ENCODE measurements at places on chromosomes 3 and 15.
A peak's percentile ranks its signal among the peaks of the same experiment; 100 is the strongest.

GRCh38 chr3:121621491-121621890 lies 28.3 kb downstream of the FBXO40 start:
- no peak for DNase-seq

GRCh38 chr3:14863333-14864100 lies 44.8 kb downstream of the FGD5 start:
- DNase-seq = no peak

- no peak for DNase-seq
Measured at GRCh38 chr3:10339376-10339955, 18.6 kb upstream of the SEC13 start.

GRCh38 chr3:128551451-128551850 lies 58.5 kb upstream of the GATA2 start:
- no peak for DNase-seq

DNA sequence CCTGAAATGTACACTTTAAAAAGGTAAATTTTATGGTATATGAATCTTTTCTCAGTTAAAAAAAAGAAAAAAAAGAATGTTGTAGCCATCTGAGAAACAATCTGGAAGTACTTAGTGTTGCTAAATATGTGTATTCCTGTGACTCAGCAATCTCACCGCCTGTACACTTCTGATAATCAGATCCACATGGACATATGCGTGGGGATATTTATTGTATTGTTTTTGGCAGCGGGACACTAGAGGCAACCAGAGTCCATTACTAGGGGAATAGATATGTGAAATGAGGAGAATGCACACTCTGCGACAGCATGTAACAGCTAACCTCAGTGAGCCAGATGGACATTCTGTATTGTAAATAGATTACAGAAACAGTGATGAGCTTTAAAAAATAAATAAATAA lies 65.4 kb downstream of the AQP9 start:
- no peak for DNase-seq

DNA sequence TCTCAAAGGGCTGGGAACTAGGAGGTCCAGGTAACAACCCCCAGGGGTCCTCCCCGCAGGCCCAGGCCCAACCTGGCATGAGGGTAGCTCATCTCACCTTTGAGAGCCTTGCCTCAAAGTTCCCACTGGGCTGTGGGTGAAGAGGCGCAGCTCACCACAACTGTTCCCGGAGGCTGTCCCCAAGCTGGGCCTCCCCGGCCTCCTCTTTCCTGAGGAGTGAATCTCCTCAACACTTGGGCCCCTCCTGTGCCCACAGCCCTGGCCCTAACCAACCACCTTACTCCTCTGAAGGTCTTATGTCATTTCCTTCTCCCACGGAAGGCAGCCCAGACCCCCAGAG lies 27.5 kb upstream of the CORO2B start:
- no peak for DNase-seq

DNA sequence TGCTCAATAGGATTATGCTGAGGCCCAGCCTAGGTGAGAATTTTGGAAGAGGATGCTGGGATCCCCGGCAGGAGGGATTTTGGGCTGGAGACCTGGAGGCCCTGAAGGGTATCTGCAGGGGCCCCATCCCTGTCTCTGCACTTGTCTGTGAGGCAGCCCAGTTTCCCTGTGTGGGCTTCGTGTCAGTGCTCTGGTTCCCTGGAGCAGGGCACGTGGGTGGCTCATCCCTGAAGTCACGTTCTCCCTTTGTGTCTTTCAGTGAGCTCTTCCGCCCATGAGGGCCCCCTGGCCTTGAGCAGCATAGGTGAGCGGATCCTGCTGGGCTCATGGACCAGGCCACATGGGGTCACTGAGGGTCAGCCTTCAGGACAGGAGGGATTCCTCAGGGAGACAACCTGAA lies 217.9 kb downstream of the SNRPN start:
- no peak for DNase-seq

DNA sequence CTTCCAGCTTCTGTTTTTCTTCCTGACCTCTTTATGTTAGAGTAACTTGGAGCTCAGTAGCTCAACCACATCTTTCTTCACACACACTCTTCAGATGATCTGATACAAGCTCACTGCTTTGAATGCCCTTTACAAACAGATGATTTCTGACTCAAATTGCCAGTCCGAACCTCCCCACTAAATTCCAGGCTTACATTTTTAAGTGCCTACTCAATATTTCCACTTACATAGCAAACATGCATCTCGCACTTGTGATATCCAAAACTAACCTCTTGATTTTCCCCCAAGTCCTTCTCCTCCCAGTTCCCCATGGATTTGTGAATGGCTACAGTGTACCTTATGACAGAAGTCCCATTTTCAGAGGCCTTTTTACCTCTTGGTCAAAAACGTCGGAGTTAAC lies 139.1 kb downstream of the GBE1 start:
- DNase-seq = no peak

DNA sequence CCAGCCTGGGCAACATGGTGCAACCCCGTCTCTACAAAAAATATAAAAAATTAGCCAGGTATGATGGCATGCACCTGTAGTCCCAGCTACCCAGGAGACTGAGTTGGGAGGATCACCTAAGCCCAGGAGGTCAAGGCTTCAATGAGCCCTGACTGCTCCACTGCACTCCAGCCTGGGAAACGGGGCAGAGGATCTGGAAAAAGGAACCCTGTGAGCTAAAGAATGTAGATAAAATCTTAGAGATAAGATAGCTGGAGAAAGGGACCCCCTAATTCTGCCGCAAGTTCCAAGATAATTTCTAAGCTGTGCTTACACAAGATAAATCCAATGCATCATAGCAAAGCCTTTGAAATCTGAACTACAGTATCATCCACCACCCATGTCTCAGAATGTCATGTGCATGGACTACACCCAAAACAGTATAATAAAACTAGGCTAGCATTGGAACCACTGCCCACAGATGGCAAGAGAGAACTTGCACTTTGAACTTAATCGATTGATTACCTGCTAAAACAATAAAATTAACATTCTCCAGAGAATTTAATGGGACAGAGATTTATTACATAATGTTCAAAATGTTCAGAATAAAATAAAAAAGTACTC lies 99.9 kb downstream of the TRIM42 start:
- DNase-seq = no peak

- no peak for DNase-seq
Measured at GRCh38 chr3:182902236-182902635, 78.1 kb downstream of the DCUN1D1 start.

- peak; percentile 27 for DNase-seq
Measured at GRCh38 chr3:10356461-10356981, 35.6 kb upstream of the SEC13 start.

GRCh38 chr3:152899306-152899705 lies 64.4 kb downstream of the P2RY1 start:
- DNase-seq = peak; percentile 16

GRCh38 chr15:42111924-42112323 lies 17.6 kb upstream of the PLA2G4D start:
- no peak for DNase-seq

GRCh38 chr3:113079218-113079961 lies 88.6 kb downstream of the GTPBP8 start:
- DNase-seq = no peak

DNA sequence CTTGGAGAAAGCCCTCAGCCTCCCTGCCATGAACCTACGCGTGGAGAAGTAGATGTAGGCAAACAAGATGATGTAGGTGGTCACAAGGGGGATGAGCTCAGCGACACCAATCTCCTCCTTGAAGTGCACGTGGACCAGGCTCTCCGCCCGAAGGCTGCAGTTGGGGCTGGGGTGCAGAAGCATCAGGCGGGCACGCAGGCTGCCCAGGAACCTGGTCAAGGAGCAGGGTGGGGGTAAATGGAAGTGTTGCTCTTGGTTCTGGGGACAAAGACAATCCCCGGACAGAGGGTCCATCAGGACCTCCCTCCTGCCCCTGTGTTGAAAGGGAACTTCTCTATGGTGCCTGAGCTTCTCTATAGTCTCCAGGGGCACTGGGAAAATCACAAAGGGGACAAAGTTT lies 45.1 kb downstream of the PTPN23 start:
- DNase-seq = no peak

DNA sequence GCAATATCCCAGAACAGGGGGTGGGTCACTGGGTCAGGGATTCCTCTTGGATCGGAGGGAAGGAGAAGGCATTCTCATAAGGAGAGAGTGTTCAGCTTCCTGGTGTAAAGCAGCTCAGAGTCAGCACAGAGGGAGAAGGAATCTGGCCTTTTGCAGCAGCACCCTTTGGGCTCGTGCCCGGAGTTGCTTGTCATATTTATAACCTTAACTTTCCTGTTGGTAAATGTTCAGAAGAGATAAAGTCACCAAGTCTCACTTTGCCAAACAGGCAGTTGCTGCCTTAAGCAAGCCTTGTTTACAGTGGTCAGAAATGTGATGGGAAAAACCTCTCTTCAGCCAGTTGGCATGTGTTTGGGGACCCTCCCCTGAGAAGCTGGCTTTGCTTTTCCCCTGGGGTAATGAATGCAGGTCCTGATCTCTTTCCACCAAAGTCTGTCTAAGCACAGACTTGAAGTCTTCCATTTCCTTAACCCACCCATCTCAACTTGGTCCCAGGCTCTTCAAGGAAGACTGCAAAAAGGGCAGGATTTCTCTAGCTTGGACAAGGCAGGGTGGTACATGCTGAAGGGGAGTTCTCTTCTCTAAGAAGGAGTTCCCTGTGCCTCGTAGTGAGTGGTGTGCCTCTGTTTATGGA lies 206.9 kb upstream of the BHLHE40 start:
- DNase-seq = no peak

DNA sequence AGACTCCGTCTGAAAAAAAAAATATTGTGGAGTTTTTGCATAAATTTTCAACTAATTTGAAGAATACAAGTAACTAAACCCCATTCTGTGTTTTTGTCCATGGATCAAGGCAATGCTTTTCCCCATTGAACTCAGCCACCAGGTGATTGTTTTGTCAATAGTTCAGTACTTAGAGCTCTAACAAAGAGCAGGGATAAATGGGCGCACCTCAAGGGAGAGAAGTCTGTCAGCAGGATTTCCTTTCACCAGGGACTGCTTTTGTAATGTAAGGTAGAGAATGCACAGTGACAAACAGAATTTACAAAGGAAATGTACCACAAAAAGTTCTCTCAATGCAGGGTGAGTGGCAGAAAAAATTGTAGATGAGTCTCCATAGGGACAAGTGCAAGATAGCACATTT lies 10.8 kb upstream of the ATP13A5 start:
- DNase-seq = no peak

DNA sequence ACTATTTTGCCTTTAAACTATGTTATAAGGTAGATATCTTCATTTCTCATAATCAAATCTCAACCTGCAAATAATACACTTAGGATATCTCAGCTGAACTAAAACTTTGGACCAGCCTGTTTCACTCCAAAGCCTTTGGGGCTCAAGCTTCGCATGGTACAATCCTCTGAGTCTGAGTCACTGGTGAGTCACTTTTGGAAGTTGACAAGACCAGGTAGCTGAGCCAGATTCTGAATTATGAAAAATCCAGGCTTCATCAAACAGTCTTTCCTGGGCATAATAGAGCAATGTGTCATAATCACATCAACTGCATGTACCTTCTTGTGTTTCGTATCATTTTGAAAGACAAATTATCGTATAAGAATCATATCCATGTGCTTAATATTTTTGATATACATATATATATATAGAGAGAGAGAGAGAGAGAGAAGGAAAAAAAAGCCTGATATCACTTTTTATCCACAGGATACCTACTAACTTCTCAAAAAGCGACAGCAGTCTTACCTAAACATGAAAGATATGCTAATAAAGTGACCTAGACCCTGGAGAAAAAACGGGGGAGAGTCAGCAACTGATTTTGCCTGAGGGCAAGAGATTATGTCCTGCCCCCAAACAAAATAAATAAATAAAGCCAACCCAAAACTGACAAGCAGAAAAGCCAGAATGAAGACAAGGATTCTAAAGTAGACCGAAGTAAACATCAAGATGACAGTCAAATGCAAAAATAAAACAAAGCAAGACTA lies 263.9 kb upstream of the TGFBR2 start:
- DNase-seq = no peak

All from NCI-H82 (cell line).